HAP-1 (cell line): ENCODE measurements at places on chromosomes 11 and 22.
A peak's percentile ranks its signal among the peaks of the same experiment; 100 is the strongest.

- no peak for DNase-seq
Observed at GRCh38 chr11:123063826-123064657, 2.1 kb upstream of the HSPA8 start.

- no peak for DNase-seq
Observed at GRCh38 chr11:119789766-119790407, 60.9 kb upstream of the NECTIN1 start.

GRCh38 chr11:77752516-77752915 is 68.0 kb downstream of the RSF1 start:
- DNase-seq = peak; percentile 17

DNA sequence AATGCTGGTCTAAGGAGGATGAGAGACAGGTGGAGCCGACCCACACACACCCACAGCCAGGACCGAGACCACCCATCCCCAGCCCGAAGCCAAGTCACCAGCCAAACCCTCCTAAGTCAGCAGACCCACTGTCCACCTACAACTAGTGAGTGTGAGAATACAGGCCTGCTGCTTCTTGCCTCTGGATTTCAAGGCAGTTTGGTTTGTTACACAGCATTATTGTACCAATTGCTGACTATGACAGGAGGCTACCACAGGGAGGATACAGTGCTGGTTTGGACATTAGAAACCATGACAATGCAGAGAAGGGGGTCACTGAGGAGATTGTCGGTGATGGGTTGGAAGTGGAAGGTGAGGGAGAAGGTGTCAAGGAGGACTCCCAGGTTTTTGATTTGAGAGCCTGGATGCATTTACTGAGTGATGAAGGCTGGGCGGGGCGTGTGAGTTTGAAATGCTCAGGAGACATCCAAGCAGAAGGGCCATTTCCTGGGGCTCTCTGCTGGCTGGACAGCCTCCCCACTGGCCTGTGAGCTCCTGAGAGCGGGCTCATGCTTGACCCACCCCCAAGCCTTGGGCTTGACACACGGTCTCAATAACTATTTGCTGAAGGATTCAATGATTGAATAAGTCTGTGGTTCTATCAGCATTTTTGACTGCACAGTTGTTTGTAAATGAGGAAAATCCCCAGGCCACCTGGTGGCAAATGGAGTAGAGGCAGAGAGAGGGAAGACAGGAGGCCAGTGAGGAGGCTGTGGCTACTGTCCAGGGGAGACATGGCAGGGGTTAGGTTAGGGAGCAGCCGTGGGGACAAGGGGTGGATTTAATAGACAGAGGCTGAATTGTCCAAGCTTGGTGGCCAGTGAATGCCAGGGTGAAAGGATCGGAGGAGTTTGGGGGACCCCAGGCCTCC is 9.4 kb upstream of the SSTR3 start:
- DNase-seq = no peak
